Hindlimb muscle (tissue), 1 donor: ENCODE measurements at places on chromosomes 7 and 10. TPM values are rescaled to one million over a fixed set of nuclear protein-coding genes. Genes with fewer than 3 reads are reported as not detected.

FANK1 gene
- 0.56 TPM for polyA plus RNA-seq

IDI2 gene
- not detected for polyA plus RNA-seq

KIF20B gene
- polyA plus RNA-seq = 5.2 TPM

LIPN gene
- not detected for polyA plus RNA-seq

DNA sequence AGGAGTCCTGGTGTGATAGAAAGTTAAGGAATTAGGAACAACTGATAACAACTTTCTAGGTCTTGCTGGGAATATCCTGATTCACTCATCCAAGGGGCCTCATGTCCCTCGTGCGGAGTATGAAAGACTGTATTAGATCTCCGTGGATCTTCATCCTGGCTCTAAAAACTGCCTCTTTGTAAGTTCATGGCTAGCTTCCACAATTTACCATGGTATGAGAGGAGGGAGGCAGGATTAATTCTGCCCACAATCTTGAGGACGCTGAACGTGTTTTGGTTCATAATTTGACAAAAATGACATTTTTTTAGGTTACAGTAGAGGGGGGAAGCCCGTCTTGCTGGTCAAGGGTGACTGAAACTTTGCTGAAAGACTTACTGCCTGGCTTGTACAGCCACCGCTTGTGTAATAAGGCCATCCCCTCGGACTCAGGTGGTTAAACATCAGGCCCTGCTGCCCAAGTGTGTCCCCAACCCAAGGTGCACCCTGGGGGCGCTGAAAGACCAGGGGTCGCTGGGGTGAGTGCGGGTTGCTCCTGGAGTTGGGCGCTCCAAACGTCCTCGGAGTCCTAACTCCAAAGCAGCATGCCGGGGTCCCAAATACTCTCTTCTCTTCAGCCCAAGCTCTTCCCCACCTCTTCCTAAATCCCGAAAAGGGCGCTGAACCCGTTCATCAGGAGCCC, 733 bp downstream of the HIBADH start:
- no peak for DNase-seq

DNA sequence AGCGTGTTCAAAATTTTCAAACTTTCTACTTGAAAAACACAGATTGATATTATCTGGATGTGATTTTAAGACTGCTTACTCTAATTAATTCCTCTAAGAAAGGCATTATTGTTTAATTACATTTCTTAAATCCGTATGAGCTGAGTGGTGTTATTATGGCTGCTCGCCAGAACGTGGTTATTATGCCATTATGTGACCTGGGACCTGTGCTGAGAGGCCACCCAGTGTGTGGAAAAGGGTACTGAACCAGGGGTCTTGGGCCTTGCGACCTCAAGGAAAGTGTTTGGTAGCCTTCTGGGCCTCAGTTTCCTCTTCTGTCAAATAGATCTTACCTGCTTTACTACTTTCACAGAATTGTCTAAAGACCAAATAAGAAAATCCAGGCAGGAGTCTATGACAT, 15.4 kb downstream of the LGI1 start:
- DNase-seq = no peak

DNA sequence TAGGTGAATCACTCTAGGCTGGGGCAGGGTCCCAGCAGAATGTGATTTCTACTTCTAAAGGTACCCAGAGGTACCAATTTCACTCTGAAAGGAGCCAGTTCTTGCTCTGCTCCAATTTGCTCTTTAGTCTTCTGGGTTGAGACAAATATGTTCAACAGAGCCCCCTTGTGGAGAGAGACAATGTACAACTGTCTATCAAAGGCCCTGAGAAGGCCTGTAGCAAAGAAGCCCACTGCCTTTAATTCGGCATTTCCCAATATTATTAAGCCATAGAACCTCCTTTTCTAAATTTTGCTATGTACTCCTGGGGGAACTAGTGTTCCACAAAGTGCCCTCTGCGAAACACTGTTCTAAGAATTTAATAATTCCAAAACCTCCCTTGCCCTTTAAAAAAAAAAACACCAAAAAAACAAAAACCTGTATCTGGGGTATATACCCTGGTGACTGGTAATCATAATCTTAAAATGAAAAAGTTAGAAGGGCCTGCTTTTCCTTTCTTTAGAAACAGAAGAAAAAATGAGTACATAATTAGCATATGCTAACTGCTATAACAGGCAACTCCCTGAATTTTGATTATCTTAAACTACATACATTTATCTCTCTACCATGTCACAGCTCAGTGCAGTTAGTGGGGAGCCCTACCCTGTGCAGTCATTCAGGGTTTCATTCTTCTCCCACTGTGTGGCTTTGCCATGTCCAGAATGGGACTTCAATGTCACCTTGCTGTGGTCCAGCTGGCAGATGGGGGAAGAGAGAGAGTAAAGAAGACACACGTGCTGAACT, 160.9 kb upstream of the BMPER start:
- DNase-seq = no peak

DNA sequence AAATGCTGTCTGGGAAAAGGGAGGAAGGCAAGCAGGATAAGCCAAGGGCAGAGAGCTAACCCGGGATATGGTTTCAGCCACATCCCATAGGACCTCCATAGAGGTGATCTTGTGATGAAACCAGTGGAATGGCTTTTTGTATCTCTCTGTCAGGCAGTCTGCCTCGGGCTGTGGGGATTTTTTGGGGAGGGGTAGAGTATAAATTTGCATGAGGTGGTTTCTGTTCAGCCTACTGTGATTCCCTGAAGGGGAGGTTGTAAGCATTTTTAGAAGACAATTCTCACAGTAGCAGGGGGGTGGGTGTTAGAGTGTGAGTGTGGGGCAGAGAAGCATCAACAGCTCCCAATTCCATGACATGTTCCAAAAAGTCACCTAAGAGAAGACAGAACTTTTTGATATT, 11.8 kb downstream of the OR9A2 start:
- no peak for DNase-seq
